ENCODE measurements at places on chromosomes 5 and 9. TPM values are rescaled to one million over a fixed set of nuclear protein-coding genes. Genes with fewer than 3 reads are reported as not detected.

DNA sequence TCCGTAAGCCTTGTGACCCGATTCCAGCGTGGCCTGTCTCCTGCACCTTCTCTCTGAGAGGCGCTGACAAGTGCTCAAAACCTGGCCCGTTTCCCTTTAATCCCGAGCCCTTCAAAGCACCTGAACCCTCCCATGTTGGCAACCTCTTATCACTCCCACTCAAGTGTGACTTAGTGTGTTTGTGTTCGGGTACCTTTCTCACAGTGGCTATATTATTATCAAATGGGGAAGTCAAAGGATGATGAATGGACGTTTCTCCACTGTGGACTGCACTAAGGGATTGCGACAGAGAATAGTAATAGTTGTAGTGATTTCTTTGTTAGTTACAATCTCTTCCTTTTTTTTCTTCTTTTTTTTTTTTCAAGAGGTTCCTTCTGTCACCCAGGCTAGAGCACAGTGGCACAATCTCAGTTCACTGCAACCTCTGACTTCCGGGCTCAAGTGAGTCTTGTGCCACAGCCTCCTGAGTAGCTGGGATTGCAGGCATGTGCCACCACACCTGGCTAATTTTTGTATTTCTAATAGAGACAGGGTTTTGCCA is 65.4 kb upstream of the TNFSF8 start:
- DNase-seq, result no peak

GRCh38 chr9:82781921-82782392 is 281.0 kb downstream of the RASEF start:
- DNase-seq, result no peak

DNA sequence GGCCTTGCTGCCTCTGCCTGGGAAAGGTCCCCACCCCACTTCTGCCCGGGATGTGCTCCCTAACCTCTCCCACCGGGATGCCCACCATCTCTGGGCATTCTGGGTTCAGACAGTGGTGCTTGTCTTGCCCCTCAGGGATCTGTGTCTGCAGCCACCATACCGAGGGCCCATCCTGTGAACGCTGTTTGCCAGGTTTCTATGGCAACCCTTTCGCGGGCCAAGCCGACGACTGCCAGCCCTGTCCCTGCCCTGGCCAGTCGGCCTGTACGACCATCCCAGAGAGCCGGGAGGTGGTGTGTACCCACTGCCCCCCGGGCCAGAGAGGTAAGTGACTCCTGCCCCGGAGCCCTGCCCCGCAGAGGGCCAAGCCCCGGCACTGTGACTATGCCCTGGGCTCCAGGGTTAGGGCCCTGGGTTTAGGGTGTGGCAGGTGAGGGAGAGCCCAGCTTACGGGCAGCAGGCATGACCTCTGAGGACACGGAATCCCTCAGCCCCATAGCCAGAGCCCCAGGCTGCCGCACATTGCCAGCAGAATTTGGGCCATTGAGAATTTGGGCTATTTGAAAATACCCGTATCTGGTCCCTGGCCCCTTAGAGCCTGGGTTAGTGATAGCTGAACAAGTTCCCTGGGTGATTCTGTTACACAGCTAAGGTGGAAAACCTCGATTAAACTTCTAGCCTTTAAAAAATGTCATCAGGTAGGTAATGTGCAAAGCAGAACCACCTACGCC is 35.3 kb upstream of the AIF1L start:
- no peak for DNase-seq

- no peak for DNase-seq
Observed at GRCh38 chr5:127111112-127111511, 37.8 kb upstream of the C5orf63 start.

The JAKMIP2 gene
- total RNA-seq, result 0.24 TPM

- no peak for DNase-seq
Observed at GRCh38 chr9:92328225-92328624, 2.5 kb downstream of the CENPP start.
